ENCODE measurements at places on chromosomes 7 and 10. TPM values are rescaled to one million over a fixed set of nuclear protein-coding genes. Genes with fewer than 3 reads are reported as not detected.

The PKD2L1 gene
- 0.09 TPM for total RNA-seq

The GFRA1 gene
- 10.0 TPM for total RNA-seq

The OR6B1 gene
- total RNA-seq = not detected

The PAPOLB gene
- not detected for total RNA-seq

The PRKAR2B gene
- 3.4 TPM for total RNA-seq

The MKI67 gene
- 58.9 TPM for total RNA-seq

The PLA2G12B gene
- not detected for total RNA-seq

All from A549 treated with GW870086 at 1 μM for 4 hours (cell line).